ENCODE measurements at places on chromosomes 5 and 9.
A peak's percentile ranks its signal among the peaks of the same experiment; 100 is the strongest.

DNA sequence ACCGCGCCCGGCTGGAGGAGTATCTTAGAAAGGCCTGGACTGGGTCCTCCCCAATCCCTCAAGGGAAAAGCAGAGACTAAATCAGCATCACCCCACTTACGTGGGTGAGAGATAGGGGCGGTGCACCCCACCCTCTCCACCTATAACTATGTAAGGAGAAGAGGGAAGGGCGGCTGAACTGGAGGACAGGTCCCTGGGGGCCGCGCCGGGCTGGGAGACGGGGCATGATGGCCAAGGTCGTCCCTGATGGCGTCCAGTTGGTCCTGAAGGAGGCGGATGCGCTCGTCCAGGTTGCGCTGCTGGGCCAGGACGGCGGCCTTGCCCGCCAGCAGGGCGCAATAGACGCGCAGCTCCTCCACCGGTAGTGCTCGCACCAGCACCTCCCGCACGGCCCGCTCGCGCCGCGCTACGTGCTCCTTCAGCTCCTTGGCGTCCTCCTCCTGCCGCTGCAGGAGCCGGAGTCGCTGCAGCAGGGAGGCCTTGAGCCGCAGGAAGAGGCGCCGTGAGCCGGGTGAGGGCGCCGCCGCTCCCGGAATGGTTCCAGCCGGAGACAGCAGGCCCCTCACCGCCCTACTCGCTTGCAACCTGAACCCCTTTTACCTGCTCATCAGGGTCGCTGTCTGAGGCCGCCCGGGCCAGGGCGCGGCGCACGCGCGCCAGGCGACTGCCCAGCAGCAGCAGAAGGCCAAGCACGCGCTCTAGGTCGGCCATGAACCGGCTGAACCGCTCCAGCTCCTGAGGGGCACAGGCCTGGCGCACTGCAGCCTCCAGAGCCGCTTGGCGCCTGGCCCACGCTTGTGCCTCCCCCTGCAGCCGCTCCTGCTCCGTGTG, 7.6 kb downstream of the SHROOM1 start:
- no peak for DNase-seq

GRCh38 chr9:106287091-106287631, 575.8 kb upstream of the ZNF462 start:
- no peak for DNase-seq

GRCh38 chr5:45274241-45274640, 421.9 kb downstream of the HCN1 start:
- no peak for DNase-seq

- DNase-seq: peak; percentile 20
Measured at GRCh38 chr5:159337016-159337955, 7.0 kb upstream of the IL12B start.

- no peak for DNase-seq
Measured at GRCh38 chr5:147484708-147485020, 25.2 kb downstream of the DPYSL3 start.

- no peak for DNase-seq
Measured at GRCh38 chr9:129221233-129221632, 43.2 kb upstream of the IER5L start.

- DNase-seq: no peak
Measured at GRCh38 chr5:4442221-4442620, 697.9 kb upstream of the ADAMTS16 start.

GRCh38 chr9:16553869-16554540, 316.5 kb downstream of the BNC2 start:
- no peak for DNase-seq

- DNase-seq: no peak
Measured at GRCh38 chr9:38311382-38312270, 80.9 kb upstream of the ALDH1B1 start.

- no peak for DNase-seq
Measured at GRCh38 chr5:73694089-73694488, 68.1 kb downstream of the ARHGEF28 start.

- no peak for DNase-seq
Measured at GRCh38 chr9:107438211-107439031, 51.1 kb downstream of the KLF4 start.

- DNase-seq: no peak
Measured at GRCh38 chr5:23072179-23072578, 219.0 kb upstream of the CDH12 start.

DNA sequence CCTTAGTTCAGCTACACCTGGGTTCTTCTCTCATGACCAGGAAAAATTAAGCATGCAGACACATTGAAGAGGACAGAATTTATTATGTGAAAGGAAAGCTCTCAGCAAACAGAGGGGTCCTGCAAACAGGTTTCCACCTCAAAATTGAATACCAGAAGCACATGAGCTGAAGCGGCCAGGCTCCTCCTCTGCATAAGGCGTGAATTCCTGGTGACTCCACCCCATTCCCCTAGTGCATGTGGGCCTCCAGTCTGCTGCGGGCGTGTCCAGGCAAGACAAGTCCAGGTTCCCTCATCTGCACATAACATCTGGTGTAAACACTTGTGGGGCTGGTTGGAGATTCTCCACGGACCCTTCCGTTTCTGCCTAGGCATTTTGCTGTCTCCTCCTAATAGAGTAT, 1156.4 kb downstream of the FOXD4L5 start:
- no peak for DNase-seq

GRCh38 chr9:94974154-94974879, 247.8 kb downstream of the AOPEP start:
- DNase-seq: no peak

GRCh38 chr9:136489731-136490130, 6.9 kb upstream of the SEC16A start:
- no peak for DNase-seq

DNA sequence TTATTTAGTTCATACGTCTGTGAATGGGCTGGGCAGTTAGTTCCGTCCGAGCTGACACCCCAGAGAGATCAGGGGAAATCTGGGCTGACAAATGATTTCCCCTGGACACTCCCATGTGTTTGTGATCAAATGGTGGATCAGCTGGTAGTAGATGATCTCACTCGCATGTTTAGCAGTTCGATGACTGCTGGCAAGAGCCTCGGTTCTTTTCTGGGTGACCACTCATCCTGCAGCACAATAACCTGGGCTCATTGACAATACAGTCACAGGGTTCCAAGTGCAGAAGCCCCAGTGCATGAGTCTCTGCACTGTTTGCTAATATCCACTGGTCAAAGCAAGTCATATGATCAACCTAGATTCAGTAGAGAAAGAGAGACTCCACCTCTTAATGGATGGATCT, 155.9 kb downstream of the NR2F1-AS1 start:
- no peak for DNase-seq

- DNase-seq: no peak
Measured at GRCh38 chr5:119329666-119330065, 26.2 kb upstream of the TNFAIP8 start.

GRCh38 chr5:112546946-112547592, 128.0 kb upstream of the EPB41L4A start:
- DNase-seq: no peak

DNA sequence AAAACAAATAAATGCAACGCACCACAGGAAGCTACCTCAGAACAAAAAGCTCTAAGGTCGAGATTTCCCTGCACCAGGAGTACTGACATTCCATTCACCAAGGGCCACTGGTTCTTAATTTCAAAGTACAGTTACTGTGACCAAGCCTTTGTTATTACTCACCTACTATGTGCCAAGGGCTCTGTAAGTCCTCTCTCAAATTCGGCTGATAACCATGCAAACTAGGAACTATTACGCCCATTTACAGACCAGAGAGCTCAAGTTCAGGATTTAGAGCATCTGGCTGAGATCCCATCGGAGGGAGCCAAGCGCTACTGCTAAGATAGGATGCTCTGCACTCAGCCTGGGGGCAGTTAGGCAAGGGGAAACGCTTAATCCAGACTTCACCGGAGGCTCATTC, 5.6 kb downstream of the MYO10 start:
- DNase-seq: no peak

DNA sequence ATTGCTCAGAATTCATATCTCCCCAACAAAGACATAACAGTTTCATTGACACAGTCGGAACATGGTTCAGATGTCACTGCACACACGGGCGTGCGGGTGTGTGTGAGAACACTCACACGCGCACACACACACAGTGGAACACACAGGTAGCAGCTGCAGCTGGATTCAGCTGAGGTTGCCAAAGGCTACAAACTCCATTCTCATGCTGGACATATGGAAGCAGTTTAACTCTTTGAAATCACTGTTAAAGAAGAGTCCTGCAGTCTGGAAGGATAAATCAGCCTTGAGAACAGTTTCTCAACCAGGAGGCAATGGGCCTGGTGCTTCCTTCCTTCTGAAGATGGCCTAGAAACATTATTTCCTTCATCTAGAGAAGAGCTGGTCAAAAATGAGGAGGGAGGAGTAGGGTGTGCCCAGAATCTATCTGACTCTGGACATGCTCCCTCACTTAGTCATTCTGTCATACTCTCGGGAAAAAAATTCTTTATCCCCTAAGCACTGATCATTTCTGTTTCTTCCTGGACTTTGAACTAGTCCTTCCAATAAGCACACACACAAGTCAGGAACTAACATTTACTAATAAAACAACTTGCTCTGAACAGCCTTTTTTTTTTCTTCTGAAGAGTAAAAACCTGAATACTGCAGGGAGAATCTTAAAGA, 160.6 kb downstream of the ZDHHC21 start:
- no peak for DNase-seq

DNA sequence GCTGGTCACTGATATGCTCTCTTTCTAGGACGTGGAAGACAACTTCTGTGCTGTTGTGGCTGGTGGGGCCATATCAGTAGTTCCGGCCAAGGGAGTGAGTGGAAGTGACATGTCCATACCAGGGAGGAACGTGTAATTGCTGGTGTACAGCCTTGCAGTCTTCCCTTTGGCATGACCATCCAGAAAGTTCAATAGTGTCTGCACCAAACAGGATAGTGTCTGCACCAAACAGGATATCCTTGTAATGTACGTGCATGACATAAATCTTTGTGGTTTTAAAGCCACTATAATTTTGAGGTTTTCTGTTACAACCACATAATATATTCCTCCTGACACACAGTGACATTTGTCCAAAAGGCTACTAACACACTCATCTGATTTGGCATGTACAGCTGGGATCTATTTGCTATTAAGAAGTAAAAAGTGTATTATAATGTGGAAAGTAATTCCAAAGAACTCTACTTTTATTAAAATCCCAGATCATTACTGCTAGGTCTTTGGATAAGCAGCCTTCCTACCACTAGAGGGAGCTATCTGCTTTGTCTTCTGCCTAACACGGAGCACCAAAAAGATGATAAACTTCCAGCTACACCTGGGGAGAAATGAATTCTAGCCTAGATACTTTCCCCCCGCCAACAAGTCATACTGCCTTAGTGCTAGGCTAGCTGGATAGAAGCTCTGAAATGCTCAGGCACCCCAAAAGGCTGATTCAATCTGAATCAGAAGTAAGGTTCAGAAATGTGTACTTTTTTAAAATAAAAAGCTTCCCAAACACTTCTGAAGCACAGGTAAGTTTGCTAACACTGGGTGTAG, 52.7 kb downstream of the RNF145 start:
- no peak for DNase-seq

GRCh38 chr9:132210472-132211145, 48.8 kb downstream of the NTNG2 start:
- DNase-seq: peak; percentile 48

- DNase-seq: no peak
Measured at GRCh38 chr9:23979491-23979890, 153.5 kb upstream of the ELAVL2 start.

- DNase-seq: no peak
Measured at GRCh38 chr5:127571314-127572131, 54.1 kb downstream of the PRRC1 start.

DNA sequence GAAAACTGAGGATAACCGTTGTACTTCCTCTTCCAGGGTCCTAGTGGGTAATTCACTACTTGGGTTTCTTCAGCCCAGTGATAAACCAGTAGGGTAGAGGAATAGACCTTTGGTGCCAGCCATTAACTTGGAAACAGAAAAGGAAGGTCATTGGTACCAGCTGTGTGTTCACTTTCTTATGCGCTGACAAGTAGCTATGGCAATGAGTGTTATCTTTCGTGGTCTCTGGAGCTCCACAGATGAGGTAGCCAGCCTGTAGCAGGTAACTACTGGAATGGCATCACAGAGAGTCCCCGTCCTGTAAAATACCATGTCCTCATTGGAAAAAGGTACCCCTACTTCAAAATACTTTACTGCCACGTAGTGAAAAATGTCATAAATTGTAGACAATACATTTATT, 2.3 kb downstream of the UHRF2 start:
- no peak for DNase-seq

DNA sequence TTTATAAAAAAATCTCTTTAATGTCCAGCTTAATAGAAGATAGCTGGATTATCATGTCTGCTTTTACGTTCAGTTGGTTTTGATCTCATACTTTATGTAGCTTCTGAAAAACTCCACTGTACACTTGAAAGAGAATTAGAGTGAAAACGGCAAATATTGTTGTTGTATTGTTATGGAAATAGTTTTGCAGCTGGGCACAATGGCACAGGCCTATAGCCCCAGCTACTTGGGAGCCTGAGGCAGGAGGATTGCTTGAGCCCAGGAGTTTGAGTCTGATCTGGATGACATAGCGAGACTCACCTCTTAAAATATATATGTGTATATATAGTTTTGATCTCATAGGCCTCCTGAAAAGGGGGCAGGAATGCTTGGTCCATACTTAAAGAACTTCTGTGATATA, 67.4 kb upstream of the PRRC1 start:
- no peak for DNase-seq

DNA sequence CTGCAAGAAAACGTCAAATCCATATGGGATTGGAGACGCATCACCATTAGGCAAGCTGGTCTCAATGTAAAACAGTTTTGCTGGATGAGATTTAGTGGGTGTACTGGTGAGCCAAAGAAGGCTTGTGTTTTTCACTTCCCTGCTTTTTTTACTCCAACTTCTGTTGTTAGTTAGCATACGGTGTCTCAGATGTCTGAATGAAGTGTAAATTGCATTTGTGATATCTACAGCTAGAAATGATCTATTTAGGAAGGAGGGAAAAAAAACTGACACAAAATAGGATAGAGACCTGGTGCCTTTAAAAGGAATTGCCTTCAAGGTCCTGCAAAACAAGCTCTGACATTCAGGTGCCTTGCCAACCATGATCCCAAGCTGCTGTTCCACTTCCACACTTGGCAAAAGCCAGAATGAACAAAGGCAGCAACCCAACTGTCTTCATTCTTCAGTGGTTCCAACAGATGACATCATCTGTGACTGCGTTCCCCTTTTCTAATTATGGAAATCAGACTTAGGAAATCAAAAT, 104.2 kb upstream of the RAI14 start:
- no peak for DNase-seq

GRCh38 chr9:70407081-70407503, 7.4 kb downstream of the KLF9 start:
- peak; percentile 32 for DNase-seq
